Epithelial cell of prostate (primary cell): ENCODE measurements at places on chromosomes 2 and 18.

DNA sequence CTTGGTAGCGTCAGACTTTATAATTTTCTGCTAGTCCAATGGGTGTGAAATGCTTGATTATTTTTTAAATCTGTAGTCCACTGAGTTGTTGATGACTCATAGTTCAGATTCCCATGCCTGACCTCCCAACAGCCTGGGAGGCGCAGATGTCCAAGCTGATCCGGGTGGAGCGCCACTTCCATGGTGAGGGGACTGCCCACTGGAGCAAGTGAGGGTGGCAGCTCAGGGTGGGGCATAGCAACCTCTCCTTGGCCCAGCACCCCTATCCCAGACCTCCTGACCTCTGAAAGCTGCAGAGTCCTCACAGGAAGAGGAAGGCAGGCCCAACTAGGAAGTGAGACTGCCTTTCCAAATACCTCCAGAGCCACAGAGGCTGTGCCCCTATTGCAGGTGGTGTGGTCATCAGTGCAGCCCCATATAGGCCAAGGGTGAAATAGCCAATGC is 4.4 kb downstream of the MAL start:
- DNase-seq = no peak

- no peak for DNase-seq
Observed at GRCh38 chr2:99325384-99325783, 10.7 kb downstream of the TXNDC9 start.

GRCh38 chr2:197092431-197092830 is 165.9 kb upstream of the PGAP1 start:
- DNase-seq = no peak

DNA sequence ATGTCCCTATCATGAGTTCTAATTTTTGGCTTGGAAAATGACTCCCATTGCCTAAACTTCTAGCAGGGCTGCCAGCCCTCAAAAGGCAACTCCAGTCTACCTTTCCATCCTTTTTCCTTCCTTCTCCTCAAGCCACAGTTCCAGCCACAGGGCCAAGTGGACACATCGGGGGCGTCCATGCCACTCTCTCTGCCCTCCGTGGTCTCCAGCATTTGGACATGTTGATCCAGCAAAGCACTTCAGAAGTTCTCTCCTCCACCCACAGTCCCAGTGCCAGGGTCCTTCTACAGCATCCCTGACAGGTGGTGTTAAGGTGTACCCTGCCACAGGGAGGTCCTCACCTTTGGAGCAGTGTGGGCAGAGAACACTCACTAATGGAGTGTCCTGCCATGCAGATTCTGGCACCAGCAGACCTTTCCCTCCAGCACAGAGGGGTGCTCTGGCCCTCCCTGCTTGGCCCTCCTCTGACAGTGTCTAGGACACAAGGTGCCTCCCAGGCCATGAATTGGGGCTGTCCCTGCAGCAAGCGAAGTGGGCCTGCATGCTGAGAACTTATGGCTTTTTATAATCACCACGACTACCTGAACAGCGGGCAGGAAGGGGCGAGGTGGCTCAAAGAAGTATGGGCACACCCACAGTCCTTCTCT is 1.6 kb upstream of the FABP1 start:
- DNase-seq = no peak

- no peak for DNase-seq
Observed at GRCh38 chr2:111157071-111157661, 36.5 kb downstream of the BCL2L11 start.

DNA sequence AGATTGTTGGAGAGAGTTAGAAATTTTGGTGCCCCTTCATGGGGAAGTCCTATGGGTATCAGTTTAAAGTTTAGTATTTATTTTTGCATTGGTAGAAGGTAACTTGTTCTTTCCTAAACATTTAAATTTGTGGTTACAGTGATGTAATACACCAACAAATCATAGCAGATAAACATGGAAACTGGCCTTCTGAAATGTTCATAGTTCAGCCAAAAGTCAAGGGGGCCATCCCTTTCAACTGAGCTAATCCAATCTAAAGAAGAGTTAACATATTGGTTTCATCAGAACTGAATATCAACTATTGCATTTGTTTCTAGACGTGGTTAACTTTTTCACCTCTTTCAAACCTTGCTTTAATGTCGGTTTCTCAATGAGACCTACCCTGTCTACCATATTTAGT is 46.3 kb downstream of the PPP1R1C start:
- DNase-seq = no peak

GRCh38 chr2:100984892-100985307 is 17.2 kb upstream of the RPL31 start:
- DNase-seq = no peak

DNA sequence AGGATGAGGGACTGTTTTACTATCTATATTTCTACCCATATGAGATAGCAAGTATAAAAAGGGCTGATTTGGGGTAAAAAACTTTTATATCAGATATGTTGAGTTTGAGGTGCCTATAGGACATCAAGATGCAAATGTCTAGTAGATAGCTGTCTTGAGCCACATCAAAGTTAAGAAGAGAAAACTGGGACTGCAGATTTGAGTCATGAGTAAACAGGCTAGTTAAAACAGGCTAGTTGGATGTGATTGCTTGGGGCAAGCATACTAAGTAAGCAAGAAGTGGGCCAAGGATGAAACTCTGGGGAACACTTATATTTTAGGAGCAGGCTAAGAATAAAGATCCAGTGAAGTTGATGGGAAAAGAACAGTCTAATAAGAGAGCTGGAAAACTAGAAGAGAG is 2.8 kb upstream of the SCRN3 start:
- peak; percentile 24 for DNase-seq

DNA sequence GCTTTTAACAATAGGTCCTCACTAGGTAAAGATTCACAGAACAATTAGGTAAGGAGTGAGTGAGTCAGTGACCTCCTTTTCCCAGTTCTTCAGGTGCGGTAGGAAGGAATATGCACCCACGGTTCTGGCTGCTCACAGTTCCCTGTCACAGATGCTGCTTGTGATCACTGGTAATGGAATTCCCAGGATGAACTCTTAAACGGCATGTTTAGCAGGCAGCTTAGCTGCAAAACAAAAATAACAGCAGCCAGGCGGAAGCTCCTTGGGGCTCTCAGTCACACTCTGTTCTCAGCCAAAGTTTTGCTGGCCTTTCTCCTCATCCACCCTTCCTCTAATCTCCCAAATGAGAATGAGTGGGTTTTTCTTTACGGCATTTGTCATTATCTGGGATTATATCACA is 274.5 kb downstream of the MYT1L start:
- no peak for DNase-seq

DNA sequence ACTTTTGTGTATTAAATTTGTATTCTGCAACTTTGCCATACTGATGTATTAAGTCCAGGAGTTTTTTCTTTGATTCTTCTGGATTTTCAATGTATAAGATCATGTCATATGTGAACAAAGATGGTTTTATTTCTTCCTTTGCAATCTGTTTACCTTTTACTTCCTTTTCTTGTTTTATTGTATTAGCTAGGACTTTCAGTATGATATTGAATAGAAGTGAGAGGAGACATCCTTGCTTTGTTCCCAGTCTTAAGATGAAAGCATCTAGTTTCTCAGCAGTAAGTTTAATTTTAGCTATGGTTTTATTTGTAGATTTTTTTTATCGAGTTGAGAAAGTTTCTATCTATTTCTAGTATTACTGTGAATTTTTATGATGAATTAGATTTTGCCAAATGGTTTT is 25.5 kb downstream of the VRK2 start:
- DNase-seq = no peak

- DNase-seq = no peak
Observed at GRCh38 chr18:41444943-41445342, 510.1 kb upstream of the PIK3C3 start.

- DNase-seq = no peak
Observed at GRCh38 chr2:190535586-190535985, 1.1 kb upstream of the NEMP2 start.

DNA sequence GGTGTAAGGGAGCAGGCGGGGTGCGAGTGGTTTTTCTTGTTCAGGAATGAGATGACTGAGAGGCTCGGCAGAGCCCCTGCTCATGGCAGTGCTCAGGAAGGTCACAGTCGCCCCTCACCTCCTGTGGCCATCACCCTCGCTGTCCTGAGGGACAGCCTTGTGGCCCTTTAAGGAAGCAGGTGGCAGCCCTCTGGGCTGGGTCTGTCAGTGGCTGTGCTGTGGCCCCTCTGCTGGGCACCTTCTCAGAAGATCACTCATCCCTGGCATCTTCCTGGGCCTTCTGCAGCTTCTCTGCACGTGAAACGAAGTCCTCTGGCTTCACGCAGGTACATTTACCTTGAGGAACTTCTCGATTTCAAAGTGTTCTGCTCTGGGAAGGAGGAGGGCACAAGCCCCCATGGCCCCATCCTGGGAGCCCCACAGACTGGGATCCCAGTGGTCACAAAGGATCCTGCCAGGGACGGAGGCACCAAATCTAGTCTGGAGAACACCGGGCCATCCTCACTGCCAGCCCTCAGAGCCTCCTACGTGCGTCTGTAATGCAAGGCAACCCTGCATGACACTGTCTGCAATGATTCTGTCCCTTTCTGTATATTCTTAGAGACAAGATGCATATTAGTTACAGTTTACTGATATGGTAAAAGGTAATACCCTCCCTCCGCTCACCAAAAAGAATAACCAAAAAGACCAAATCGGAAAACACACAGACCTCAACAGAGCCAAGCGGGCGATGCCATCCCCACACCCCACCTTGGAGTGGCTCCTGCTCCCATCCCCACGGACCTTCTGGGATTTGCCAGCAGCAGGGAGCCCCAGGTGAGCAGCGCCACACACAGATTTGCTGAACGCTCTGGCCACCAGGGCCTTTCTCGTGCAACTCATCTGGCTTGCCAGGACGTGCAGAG is 25.9 kb upstream of the FAHD2A start:
- no peak for DNase-seq
